Stimulated activated CD4-positive, alpha-beta T cell treated with anti-CD3 and anti-CD28 coated beads, Interleukin-4, amount 100 ng/mL, for 48 hours (primary cell): ENCODE measurements at places on chromosomes 12 and 14.

DNA sequence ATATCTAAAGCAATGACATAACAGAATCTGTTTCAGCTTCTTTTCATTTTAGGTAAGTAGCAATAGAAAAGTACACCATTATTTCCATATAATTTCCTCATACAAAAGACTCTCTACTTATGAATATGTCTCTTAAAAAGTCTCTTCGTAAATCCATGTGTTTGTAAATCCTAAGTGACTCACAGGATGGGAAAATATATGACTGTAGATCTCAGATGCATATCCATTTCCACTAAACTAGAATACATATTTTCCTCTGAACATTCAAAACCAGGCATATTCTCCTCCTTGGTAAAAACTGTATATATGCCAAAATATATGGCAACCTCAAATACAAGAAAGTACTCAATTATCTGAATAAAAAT, 93.6 kb downstream of the TXNDC16 start:
- no peak for DNase-seq

GRCh38 chr12:82458101-82458500, 99.8 kb downstream of the METTL25 start:
- DNase-seq = no peak

- no peak for DNase-seq
These were observed 253.9 kb downstream of the LRFN5 start for GRCh38 chr14:41860586-41860985.

DNA sequence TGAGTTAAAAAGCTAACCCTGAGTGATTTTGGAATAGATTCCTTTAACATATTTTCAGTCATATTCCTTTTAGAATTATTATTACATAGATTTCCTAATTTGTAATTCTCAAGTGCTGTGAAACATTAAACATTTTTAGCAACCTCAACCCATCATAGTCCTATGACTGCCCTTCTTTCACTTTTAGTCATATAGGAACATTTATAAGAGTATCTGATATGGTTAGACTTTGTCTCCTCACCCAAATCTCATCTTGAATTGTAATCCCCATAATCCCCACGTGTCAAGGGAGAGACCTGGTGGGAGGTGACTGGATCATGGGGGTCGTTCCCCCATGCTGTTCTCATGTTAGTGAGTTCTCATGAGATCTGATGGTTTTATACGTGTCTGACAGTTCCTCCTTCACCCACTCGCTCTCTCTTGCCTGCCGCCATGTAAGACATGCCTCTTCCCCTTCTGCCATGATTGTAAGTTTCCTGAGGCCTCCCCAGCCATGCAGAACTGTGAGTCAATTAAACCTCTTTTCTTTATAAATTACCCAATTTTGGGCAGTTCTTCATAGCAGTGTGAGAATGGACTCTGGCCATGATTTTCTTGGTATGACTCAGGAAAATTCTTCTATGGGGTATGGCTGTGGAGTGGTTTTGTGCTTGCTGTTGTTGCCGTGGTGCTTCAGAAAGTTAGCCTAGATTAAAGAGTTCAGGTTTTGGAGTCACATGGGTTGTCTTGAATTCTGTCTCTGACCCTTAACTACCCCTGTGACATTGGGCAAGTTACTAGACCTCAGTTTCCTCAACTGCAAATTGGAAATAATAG, 83.9 kb downstream of the FUT8 start:
- DNase-seq = no peak

DNA sequence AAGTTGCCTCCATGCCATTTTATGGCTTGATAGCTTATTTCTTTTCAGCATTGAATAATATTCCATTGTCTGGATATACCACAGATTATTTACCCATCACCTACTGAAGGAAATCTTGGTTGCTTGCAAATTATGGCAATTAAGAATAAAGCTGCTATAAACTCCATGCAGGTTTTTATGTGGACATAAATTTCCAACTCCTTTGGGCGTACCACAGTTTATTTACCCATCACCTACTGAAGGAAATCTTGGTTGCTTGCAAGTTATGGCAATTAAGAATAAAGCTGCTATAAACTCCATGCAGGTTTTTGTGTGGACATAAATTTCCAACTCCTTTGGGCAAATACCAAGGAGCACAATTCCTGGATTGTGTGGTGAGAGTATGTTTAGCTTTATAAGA, 12.6 kb upstream of the PLEKHH1 start:
- no peak for DNase-seq
